Naive thymus-derived CD4-positive, alpha-beta T cell (primary cell): ENCODE measurements at places on chromosomes 3 and 15.

DNA sequence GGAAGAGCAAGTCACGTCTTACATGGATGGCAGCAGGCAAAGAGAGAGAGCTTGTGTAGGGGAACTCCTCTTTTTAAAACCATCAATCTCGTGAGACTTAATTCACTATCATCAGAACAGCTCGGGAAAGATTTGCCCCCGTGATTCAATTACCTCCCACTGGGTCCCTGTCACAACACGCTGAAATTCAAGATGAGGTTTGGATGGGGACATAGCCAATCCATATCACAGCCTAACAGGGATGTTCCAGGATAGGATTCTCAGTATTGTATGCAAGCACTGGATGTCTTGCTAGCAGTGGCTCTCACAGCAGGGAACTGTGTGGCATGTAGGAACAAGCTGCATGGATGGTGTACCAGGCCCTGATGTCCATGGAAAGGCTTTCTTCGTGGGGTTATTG lies 47.8 kb upstream of the SLC24A5 start:
- no peak for DNase-seq

GRCh38 chr3:57221883-57222282 lies 5.6 kb upstream of the APPL1 start:
- no peak for DNase-seq

DNA sequence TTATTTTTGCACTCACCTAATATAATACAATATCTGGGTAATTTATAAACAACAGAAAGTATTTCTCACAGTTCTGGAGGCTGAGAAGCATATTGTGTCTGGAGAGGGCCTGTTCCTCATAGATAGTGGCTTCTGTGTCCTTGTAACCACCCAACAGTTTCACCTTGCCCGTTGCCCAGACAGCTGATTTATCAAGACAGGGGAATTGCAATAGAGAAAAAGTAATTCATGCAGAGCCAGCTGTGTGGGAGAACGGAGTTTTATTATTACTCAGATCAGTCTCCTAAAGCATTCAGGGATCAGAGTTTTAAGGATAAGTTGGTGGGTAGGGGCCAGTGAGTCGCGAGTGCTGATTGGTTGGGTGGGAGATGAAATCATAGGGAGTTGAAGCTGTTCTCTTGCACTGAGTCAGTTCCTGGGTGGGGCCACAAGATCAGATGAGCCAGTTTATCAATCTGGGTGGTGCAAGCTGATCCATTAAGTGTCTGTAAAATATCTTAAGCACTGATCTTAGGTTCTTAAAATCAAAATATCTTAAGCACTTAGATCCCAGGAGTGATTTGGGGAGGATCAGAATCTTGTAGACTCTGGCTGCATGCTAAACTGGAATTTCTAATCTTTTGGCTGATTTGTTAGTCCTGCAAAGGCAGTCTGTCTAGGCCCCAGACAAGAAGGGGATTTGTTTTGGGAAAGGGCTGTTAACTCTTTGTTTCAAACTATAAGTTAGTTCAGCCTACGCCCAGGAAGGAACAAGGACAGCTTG lies 33.9 kb upstream of the C15orf39 start:
- no peak for DNase-seq

GRCh38 chr15:40080847-40081246 lies 27.8 kb downstream of the BMF start:
- no peak for DNase-seq

- no peak for DNase-seq
Measured at GRCh38 chr3:169348929-169349621, 314.4 kb downstream of the MECOM start.

GRCh38 chr15:100189849-100190248 lies 151.9 kb downstream of the ADAMTS17 start:
- DNase-seq, result no peak

GRCh38 chr3:57822686-57823085 lies 66.6 kb downstream of the SLMAP start:
- no peak for DNase-seq

GRCh38 chr3:192819001-192819569 lies 91.7 kb upstream of the FGF12 start:
- no peak for DNase-seq

GRCh38 chr15:65355173-65355987 lies 22.4 kb downstream of the IGDCC3 start:
- no peak for DNase-seq

DNA sequence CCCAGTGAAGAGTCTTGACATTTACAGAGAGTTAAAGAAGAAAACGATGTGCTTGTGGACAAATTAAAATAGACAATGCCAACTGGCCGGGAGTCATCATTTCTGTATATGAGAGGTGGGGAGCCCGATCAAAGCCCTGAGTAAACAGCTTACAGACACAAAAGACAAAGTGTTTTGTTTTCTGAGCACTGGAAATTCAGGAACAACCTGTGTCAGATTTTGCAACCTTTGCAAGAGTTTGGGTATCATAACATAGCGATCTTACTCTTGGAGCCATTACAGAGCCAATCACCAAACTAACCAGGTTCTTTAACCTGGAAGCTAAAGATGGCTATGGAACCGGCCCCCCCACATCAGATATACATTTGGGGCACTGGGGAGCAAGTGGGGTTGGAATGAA lies 101.9 kb upstream of the LRIG1 start:
- DNase-seq, result no peak
